Activated T-cell treated with anti-CD3 and anti-CD28 coated beads, Interleukin-2, amount 50 U/mL, for 4 hours (primary cell): ENCODE measurements at places on chromosomes 11 and 22.

DNA sequence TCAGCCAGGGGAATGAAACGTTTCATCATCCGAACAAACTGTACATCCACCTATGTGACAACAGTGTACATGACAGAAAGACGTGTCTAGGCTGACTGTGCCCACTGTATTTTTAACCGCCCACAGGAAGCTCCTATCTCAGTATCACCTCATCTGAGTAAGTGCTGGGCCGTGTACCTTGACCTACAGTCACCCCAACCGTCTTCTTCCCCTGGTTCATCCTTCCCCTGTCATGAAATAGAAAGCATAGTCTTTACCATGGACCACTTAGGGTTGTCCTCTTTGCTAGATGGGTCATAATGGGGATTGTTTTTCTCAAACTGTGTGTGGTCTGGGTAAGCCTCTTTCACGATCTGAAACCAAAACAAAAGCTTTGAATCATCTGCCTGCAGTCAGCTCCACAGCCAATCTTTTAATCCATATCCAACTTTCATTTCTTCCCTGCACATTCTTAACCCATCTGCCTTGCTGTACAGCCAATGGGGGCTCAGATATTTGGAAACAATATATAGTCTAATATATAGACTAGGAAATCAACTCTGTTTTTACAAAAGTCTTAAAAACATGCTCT is 4.2 kb downstream of the THYN1 start:
- DNase-seq, result no peak

GRCh38 chr11:77030834-77031414 is 3.3 kb upstream of the B3GNT6 start:
- DNase-seq, result no peak

DNA sequence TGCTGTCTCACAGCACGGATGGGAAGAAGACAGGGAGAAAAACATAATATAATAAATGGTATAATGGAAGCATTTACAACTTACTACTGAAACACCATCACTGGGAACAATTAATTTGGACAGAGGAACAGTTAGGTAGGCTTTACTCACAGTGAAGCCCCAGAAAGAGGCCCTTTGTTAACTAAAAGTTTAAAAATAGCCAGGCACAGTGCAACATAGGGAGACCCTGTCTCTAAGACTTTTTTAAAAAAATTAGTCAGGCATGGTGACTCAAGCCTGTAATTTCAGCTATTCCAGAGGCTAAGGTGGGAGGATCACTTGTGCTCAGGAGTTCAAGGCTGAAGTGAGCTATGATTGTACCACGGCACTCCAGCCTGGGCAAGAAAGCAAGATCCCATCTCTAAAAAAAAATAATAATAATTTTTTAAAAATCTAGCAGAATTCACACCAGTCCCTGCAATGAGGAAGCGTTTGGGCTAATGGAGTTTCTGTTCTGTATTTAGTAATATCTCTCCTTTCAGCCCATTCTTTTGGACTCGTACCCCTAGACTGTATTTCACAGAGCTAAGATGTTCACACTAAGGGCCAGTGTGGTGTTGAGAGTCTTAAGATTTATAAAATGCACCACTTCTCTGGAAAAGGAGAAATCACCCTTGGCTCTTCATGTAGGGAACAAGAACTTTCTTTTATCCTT is 275.5 kb downstream of the SOX6 start:
- DNase-seq, result no peak

DNA sequence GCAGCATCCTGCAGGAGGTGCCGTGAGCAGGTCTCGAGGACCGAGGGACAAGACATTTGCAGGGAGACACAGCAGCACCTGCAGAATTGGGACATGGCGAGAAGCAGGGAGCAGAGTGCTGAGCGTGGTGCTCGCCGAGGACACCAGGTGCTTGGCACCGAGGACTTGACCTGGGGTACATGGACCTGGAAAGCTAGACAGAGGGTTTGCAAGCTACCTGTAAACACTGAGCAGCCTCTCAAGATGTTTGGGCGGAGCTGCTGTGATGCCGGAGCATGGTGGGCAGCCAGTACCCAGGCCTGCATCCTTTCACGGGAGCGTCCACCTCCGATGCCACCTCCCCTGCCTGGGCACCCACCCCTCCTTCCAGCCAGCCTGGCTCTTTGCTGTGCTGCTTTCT is 773.2 kb downstream of the TBC1D22A start:
- no peak for DNase-seq

DNA sequence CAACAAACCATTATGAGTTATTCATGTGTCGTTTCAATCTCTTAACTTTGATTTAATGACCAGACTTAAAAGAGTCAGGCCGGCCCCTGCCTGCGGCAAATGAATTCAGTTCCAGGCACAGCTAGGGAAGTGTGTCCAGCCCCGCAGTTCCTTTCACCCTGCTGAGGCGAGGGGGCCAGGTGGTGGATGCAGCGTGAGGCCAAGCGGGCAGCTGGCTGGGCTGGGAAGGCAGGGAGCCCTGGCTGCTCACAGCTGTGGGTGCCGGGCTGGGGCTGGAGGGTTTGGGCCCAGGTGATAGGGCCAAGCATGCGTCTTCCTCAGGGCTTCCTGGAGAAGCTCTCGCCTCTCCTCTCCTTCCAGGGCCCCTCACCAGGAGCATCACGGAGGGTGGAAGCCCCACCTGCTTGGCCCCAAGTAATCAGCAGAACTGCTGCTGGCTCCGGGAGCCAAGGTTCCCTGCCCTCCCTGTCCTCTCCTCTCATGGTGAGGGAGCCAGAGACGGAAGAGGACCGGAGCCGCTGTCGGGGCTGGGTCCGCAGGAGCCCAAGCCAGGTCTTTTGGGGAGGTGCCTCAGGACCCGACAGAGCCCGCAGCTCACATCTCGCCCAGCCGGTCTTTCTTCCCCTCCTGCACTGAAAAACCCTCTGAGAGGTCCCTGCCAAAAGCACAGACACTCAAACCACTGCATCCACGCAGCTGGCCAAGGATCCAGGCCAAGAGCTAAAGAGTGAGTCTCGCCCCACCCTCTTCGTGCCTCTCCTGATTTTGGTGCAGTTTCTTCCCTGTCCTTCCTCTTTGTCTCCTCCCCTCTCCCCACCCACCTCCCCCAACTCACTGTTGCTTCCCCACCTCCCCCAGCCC is 97.0 kb downstream of the ST3GAL4 start:
- DNase-seq, result no peak

- no peak for DNase-seq
Observed at GRCh38 chr11:44159848-44160721, 64.6 kb downstream of the EXT2 start.

GRCh38 chr11:131428853-131429252 is 58.4 kb downstream of the NTM start:
- DNase-seq, result no peak

- DNase-seq, result no peak
Observed at GRCh38 chr11:61895046-61895717, 3.8 kb upstream of the FADS3 start.
